ENCODE measurements at places on chromosomes 3 and 15. TPM values are rescaled to one million over a fixed set of nuclear protein-coding genes. Genes with fewer than 3 reads are reported as not detected.
A peak's percentile ranks its signal among the peaks of the same experiment; 100 is the strongest.

DNA sequence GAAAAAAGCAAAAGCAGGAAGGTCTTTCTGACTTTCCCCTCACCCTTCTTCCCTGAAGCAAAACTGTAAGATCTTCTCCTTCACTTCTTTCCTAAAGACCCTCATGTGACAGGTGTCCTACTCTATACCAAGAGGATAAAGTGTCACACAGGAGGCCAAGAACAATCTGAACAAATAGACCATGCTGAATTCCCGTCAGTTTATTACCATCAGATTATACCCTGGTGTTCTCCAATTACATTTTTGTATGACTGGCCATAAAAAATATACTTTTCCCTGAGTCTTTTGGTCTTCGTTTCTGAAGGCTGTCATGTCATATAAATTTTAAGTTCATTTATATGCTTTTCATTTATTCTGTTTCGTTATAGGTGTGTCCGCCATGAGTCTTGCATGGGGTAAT lies 371.4 kb upstream of the CNTN4 start:
- DNase-seq = no peak

The CCDC54 gene
- not detected for total RNA-seq

The ADGRG7 gene
- total RNA-seq = not detected

DNA sequence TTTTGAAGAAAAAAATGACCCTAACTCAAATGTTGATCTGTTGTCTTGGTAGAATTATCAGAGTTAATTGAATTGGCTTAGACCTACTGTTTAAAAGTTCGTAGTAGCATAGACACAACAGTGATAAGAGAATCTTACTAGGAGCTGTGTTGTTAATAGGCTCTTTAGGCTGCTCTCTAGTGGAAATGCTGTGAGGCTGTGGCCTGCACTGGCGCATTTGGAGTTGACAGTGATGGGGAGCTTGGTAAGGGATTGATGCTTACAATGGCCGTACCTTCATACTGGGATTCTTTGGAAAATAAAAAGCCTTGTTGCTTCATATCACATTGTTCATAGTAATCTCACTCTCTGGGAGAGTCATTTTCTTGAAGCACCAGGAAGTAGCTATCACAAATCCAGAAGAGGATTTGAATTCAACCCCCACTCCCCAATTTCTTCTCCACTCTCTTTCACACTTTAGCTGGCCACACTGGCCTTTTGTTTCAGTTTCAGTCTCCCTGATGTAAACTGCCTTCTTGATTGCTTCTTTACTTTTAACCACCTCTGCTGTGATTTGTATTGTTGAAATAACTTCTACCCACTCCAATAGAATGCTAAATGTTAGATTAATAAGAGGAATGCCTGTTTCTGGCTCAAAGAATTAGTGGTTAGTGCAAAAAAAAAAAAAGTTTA lies 56.6 kb downstream of the CEP63 start:
- DNase-seq = no peak

The NOX5 gene
- not detected for total RNA-seq

- DNase-seq = no peak
Observed at GRCh38 chr3:156792945-156793344, 33.2 kb upstream of the LEKR1 start.

- DNase-seq = no peak
Observed at GRCh38 chr3:187989575-187990153, 164.3 kb upstream of the LPP start.

GRCh38 chr3:101938262-101938847 lies 89.0 kb downstream of the NFKBIZ start:
- DNase-seq = no peak

DNA sequence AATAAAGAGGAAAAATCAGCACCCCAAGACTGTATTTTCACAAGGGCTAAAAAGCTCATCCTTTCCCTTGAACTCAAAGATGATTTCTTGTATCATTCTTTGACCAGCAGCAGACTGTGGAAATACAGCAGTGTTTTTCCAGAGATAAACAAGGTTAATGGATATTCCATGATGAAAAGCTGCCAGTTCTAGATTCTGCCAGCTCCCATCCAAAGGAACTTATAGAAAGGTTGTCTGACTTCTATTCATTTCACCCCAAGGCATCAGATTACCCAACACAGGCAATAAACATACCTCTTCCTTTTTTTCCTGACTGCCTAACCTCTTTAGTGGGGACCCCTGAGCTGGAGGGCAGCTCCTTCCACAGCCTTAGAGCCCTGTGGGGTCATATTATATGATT lies 375.8 kb upstream of the THBS1 start:
- no peak for DNase-seq

The GRAMD1C gene
- 8.1 TPM for total RNA-seq

DNA sequence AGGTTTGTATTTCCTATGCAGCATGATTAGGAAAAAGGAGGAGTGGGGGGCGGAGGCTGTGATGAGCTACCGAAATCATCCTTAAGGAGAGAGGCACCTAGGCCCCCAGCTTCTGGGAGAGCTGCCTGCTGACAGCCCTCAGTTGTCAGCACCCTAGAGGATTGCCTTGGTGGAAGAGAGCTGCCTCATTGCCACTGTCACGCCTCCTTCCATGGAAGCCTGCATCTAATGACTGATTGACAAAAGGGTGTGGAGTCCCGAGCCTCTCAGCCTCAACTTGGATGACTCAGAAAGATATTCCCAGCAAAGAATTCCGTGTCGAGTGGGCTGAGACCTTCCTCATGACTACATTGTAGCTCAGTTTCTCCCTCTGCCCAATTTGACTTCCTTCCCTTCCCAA lies 320.4 kb upstream of the PROK2 start:
- no peak for DNase-seq

The FBXW12 gene
- total RNA-seq = 0.68 TPM

- no peak for DNase-seq
Observed at GRCh38 chr3:98326945-98327344, 26.7 kb upstream of the OR5K4 start.

GRCh38 chr3:57382933-57383332 lies 90.4 kb upstream of the ASB14 start:
- no peak for DNase-seq

DNA sequence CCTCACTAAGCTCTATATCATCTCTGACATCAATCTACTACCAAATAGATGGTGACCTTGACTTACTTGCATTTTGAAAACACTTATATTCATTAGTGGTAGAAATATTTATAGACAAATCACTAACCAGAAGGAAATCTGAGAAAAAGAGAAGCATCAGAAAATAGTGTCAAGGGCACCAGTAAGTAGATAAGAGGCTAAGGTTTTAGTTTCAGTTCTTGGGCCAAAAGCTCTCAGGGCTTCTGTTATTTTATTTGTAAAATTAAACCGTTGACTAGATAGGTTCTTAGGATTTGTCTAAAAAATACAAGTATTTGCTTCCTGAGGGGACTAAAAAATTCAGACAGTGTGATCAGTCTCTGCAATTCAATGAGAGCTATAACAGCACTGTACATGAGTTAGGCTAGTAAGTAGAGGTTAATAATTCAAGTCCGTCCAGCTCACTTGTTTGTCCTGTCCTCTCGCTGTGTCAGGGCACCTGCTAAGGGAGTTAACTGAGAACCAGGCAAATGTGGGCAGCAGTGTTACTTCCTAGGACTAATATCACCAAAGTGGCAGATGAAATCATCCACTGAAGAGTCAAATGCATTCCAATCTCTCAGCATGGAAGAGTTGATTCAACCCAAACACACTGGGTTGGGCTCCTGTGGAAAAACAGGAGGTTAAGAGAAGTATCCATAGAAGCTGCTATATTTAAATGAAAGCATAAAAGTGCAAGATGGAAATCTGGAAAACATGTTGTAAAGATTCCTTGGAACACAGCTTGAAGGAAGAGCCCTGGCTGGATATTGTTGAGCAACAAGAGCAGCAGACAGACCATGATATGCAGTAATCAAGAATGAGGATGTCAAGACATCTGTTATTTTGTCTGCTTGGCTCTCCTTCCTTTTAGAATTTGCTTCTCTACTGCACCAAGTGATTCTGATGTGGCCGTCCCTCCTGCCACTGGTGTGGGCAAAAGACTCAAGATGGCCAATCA lies 134.9 kb upstream of the ZBTB20 start:
- DNase-seq = no peak

- peak; percentile 56 for DNase-seq
Observed at GRCh38 chr3:42118762-42119361, 27.7 kb downstream of the TRAK1 start.

- no peak for DNase-seq
Observed at GRCh38 chr3:99012051-99012450, 110.6 kb upstream of the DCBLD2 start.

GRCh38 chr3:15896500-15896899 lies 98.7 kb upstream of the ANKRD28 start:
- no peak for DNase-seq

- DNase-seq = no peak
Observed at GRCh38 chr15:63942486-63943365, 103.6 kb downstream of the DAPK2 start.

The PRR20G gene
- not detected for total RNA-seq

- no peak for DNase-seq
Observed at GRCh38 chr15:75008221-75008625, 12.9 kb downstream of the SCAMP5 start.

The LRTM1 gene
- not detected for total RNA-seq

- no peak for DNase-seq
Observed at GRCh38 chr3:55337641-55338180, 149.4 kb downstream of the WNT5A start.

- DNase-seq = no peak
Observed at GRCh38 chr15:100725121-100726069, 123.0 kb downstream of the ASB7 start.
